ENCODE measurements at places on chromosomes 1 and 21.

DNA sequence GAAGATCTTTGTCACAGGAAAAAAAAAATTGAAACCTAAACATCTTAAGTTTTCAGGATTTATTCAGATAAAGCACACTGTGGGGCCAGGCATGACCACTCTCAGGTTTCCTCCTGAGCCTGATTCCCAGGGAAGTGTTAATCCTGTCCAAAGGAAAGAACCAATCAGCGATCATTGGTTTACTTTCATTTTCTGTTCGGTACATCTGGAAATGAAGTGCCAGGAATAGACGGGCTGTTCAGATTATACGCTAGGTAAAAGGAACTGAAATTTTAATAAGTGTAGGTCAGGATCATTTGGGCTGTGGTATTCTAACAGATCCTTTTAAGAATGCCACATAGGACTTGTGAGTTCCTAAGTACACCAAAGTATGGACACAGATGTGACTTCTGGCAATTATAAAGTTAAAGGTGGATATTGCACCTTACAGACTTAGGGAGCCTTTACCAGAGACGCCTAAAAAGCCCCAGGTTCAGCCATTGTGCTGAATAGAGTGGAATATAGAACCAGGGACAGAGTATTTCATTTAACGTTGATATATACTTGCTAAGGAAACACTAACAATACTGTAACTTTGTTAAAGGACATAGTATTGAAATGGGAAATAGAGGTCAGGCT is 9.3 kb upstream of the CACYBP start:
- DNase-seq, result no peak

DNA sequence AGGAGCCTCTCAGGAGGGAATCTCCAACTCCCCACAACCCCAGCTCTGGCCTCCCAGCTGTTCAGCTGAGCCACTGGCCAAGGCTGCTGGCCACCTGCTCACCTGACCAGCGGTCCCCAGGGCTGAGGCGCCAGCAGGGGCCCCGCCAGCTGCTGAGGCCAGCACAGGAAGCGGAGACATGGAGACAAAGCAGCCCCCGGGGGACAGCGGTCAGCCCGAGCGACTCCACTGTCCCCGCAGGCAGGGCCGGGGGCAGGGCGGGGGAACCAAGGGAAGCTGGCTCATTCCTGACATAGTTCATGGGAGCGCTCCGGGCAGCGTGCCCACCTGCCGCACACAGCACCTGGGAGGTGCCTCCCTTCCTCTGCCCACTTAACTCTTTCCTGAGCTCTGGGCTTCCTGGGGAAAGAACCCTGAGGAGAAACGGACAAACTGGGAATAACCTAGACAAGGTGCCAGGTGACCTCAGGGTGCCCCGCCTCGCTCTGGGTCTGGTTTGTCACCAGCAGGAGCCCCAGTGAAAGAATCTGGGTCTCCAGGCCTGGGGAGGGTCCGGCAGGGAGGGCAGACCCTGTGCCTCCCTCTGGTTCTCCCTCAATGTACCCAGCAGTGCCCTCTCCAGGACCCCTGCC is 10.7 kb downstream of the EPHA2 start:
- no peak for DNase-seq

DNA sequence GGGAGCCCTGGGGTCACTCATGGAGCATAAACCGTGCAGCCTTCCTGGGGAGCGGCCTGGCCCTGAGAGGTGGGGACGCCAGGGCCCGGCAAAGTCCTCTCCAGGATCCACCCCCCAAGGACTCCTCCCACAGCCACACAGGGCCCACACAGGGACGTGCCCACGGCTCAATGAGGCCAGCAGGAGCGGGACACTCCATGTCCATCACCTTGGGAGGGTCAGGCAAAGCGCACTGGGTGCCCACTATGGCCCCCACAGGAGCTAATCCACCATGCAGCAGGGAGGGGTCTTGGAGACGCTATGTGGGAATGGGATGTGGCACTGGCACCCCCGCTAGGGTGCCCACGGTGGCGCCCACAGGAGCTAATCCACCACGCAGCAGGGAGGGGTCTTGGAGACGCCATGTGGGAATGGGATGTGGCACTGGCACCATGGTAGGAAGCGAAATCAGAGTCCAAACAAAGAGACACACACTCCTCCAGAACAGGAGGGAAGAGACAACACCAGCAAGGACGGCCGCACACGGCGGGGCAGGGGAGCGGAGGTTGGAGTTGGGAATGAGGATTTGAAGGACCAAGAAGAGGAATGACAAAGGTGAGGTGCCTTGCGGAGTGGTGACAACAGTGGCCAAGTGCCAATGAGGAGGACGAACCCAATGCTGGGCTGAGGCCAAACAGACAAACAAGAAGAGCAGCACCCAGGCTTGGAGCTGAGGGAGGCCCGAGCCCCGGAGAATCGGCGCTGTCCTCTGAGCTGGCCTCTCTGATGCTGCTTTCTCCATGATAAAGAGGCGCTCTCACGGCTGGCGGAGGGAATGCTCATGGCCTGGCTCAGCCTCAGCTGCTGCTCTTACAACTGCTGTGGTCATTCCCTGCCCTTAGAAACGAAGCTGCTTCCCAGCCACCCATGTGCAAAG is 18.1 kb upstream of the SLC19A1 start:
- DNase-seq, result no peak

- no peak for DNase-seq
These were observed 138.8 kb upstream of the DPYD start for GRCh38 chr1:98059620-98060019.

DNA sequence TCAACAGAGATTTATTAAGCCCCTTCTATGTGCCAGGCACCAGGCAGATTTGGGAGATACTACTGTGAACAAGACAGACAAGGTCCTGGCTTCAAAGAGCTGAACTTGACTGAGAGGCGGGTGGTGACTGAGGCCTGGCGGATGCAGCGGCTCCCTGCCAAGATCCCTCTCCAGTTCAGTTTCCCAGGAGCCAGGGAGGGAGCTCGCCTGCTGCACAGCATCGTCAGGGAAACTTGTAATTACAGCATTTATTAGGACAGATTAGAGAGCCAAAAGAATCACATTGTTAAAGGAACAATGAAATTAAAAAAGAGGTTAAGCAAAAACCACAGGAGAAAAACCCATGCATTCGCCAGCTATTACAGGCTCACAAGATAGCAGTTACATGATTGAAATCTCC is 55.3 kb downstream of the ETS2 start:
- no peak for DNase-seq

- DNase-seq, result no peak
These were observed 8.4 kb downstream of the C1orf226 start for GRCh38 chr1:162389971-162390370.

DNA sequence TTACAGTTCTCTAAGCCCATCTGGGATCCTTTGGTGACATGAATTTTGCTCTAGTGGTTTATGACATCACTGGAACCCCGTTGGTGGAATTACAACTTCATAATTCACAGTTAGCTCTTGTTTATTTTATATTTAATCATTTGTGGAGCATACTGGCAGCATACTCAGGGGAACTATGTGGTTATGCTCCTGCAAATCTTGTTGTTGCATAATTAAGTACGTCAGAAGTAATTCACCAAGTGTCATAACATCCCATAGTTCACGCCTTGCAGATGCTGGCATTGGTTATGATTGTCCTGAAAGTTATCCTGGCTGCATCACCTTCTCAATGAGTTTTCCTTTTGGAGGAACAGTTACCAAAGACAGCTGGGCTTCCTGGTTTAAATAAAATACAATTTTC is 16.5 kb downstream of the PRRX1 start:
- DNase-seq, result no peak

GRCh38 chr1:234322979-234323378 is 50.3 kb upstream of the COA6 start:
- DNase-seq, result no peak

DNA sequence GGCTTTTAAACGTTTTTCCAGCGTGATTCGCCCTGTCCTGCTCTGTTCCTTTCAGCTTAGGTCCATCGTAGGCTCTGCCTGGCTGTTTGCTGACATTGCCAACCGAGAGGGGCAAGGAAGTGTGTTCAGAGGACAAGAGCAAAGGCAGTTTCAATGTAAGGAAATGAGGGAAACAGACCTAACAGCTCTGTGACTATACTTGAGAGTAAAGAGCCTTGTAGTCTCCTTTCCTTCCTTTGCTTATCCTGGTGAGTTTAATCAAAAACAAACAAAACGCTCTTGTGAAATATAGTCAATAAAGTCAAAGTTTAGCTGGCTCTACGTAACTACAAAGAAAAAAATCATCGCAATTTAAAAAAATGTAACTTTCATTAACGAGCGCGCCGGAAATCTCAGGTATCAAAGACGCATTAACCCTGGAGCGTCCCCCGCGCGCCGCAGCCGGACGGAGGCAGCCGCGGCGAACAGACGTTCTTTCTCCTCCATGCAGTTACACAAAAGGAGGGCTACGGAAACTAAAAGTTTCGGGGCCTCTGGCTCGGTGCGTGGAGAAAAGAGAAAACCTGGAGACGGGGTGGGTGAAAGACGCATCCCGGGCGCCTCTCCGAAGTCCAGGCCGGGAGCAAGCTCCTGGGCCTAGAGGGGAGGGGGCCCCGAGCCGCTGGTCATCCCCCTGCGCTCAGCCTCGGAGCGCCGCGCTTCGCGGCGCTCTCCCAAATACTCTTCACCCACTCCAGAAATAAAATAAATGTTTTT is 617 bp upstream of the ADGRL2 start:
- no peak for DNase-seq

GRCh38 chr21:29332461-29333362 is 34.0 kb downstream of the BACH1 start:
- DNase-seq, result no peak

DNA sequence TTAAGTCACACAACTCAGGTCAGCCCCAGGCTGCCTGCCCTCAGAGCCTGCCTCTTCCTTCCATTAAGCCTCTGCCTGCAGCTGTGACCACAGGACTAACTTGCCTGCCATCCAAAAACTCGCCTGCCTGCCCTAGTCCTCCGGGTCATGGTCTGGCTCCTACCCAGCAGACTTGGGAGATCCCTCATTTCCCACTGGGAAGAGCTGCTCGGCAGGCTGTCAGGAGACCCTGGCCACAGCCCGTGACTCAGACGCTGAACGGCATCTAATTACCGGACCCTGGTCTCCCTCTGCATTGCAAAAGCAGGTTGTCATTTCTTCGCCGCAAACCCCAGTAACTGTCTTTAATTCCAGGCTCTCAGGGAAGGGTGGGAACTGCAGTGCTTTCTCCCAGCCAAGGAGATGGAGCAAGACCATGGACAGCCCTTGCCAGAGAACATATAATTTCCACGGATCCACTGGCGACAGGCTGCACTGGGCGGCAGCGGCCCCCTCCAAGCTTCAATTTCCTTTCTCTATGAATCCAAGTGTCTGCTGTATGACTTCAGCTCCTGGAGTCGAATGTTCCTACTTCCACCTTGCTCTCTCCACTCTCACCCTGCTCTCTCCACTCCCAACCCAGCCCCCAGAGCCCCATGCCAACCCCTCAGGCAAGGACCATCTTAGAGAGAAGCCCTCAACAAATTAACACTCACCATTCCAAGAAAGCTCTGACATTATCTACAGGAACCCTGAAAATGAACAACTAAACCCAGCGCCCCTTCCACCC is 20.4 kb downstream of the OLFML2B start:
- no peak for DNase-seq

- DNase-seq, result no peak
These were observed 29.9 kb upstream of the SNX27 start for GRCh38 chr1:151581921-151582320.

GRCh38 chr1:8815582-8816151 is 1.8 kb downstream of the RERE start:
- no peak for DNase-seq

DNA sequence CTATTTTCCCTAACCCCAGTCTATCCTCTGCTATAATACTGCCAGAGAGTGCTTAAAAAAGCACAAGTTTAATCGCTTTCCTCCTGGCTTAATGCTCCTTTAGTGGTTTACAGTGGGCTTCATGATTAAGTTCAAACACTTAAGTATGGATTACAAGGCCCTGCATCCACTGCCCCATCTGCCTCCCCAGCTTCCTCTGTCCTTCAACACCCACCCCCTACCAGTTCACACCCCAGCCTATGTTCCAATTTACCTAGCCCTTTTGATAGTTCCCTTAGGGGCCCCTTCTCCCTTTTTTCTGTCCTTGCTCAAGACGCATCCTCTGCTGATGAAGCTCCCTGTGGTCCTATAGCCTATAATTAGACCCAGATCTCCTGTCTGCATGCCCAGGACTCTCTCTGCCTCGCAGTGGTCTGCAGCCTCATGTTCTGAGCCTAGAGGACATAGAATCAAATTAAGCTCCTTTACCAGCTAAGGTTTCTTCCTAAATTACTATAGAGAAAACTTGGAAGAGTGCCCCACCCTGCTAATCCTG is 212.5 kb downstream of the FGGY start:
- DNase-seq, result no peak

GRCh38 chr1:7219031-7219430 is 433.8 kb downstream of the CAMTA1 start:
- no peak for DNase-seq

GRCh38 chr21:41610042-41610839 is 102.3 kb upstream of the TMPRSS2 start:
- no peak for DNase-seq

- DNase-seq, result no peak
These were observed 12.5 kb upstream of the EFHD2 start for GRCh38 chr1:15397236-15397635.

All from stimulated activated CD8-positive, alpha-beta memory T cell treated with anti-CD3 and anti-CD28 coated beads, Interleukin-4, amount 100 ng/mL, for 1 hour (primary cell).